ENCODE measurements at places on chromosomes 16 and 17. TPM values are rescaled to one million over a fixed set of nuclear protein-coding genes. Genes with fewer than 3 reads are reported as not detected.

The PPP1R1B gene
- 0.35 TPM for total RNA-seq

The PLK1 gene
- total RNA-seq: 1.2 TPM

DNA sequence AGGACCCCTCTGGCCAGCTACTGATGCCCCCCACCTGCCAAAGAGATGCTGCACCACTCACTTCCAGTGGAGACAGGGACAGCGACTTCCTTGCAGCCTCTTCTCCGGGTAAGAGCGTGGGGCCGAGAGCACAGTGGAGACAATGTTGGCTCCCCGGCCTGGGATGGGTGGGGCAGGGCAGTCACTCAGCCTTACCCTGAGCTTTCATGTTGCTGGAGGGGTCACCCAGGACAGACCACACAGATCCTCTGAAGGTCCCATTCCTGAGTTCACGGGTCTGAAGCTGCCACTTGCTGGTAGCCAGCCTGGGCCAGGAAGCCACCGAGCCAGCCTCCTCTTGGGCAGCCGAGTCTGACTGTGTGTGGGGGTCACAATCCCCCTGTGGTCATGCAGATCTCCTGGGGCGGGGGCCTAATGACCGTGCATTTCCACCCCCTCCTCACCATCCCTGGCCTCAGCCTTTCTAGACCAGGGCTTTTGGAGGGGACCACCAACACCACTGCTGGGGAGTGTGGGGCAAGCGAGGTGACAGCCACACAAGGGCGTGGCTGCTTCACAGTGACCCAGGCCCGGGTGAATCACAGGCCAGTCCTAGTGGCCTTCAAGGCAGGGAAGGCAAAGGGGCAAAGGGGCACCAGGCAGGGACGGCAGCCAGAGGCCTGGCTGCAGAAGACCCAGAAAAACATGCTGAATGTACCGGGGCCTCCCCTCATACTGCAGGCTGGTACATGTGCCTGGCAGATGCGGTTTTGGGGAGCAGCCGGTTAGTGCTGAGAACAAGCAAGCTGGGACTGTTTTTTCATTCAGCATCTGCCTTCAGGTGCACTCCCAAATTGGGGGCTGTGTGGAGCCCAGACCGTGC is 10.4 kb downstream of the TAF1C start:
- no peak for DNase-seq

The RHBDL3 gene
- 1.7 TPM for total RNA-seq

GRCh38 chr16:4640572-4641305 is 16.1 kb downstream of the MGRN1 start:
- DNase-seq: no peak

- DNase-seq: peak; percentile 68
Observed at GRCh38 chr16:87740909-87741424, 24.8 kb downstream of the KLHDC4 start.

DNA sequence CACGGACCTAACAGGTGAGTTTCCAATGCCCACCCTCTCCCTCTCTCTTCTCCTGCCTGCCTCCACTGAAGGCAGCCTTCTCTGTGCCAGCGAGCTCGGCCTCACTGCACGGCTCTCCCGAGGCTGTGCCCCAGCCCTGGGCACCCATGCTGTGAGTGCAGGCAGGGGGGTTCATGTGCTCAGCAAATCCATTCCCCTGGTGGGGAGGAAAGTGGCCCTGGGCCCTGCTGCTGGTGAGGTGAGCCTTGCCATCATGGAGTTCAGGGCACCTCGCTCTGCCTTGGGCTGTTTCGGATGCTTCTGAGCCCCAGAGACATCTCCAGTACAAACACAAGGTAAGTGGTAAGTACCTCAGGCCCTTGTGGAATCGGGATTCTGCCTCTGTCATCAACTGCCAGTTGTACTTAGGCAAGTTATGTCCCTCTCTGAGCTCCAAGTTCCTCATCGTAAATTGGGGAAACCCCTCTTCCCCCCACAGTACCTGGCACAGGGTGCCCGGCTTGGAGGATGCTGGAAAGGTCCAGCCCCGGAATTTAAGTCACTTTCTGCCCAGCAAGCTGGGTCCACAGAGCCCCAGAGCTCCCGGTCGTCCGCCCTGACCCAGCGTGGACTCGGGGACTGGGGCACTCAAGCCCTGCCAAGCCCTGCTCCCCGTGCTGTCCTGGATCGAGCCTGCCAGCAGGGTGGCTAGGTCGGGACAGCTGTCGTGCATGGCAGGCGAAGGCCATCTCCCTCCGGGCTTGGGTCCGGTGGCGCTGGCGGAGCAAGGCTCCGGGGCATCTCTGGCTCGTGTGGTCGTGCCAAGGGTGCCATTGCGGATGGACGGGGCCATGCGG is 684 bp upstream of the NUDT16L1 start:
- no peak for DNase-seq

The PRSS53 gene
- total RNA-seq: 0.81 TPM

DNA sequence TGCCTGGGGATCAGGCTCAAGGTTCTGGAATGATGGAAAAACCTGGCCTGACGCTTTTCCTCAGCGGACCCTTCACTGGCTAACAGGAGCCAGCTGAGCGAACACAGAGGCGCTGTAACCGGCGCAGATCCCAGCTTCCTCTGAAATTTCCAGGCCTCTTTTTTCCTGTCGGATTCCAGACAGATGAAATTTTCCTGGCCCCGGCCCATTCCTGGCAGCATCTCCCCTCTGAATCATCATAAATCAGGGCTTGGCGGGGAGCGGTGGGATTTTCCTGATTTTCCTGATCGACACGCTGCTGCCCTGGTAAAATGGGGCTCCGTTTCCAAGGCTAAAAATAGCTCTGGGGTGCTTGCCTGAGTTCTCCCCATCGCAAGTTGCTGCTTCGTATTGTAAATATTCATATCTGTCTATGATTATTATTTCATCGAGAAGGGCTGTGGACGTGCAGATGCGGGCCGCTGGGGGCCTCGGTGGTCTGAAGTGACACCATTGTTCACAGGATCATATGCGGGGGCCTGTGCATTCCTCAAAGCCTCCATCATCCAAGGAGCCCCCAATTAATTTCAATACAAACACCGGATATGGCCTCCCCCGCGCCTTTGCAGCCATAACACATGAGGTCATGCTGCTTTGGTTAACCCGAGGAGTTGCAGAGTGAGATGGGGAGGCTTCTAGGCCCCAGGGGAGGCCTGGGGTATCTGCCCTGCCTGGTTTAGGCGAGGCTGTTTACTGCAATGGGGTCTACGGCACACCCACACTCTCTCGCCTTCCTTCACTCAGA is 45.8 kb upstream of the ETV4 start:
- peak; percentile 86 for DNase-seq

GRCh38 chr16:53689636-53690035 is 14.0 kb downstream of the RPGRIP1L start:
- DNase-seq: no peak

DNA sequence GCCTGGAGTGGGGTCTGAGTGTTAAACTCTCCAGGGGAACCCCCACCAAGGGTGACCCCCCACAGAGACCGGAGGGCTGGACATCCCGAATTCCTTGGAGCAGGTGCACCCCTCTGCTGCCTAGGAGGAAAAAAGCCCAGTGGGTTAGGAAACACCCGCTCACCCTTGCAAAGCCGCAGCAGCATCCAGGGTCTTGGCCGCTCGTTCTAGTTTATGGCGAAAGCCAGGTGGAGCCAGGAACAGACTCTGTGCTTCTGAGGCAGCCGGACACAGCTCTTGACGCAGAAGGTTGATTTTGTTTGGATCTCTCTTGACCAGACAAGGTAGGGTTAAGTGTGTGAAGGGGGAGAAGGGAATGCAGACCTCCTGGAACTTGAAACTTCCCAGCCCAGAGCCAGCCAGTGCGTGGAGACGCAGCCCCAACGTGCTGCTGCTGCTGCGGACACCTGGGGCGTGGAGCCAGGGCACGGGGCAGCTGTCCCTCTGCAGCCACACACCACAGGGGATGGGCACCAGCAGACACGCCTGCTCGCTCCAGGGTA is 154.5 kb downstream of the LAT start:
- peak; percentile 35 for DNase-seq

- no peak for DNase-seq
Observed at GRCh38 chr17:43574896-43575525, 28.9 kb upstream of the ETV4 start.

The KAT2A gene
- 22.6 TPM for total RNA-seq

- peak; percentile 86 for DNase-seq
Observed at GRCh38 chr16:4677390-4677789, 16.0 kb upstream of the NUDT16L1 start.

GRCh38 chr16:56211435-56211981 is 20.2 kb downstream of the GNAO1 start:
- DNase-seq: no peak

- DNase-seq: no peak
Observed at GRCh38 chr16:77111056-77111565, 79.9 kb upstream of the MON1B start.

The KRT23 gene
- total RNA-seq: not detected

The PLLP gene
- total RNA-seq: 3.2 TPM

The CRYBA1 gene
- total RNA-seq: not detected

The PNPO gene
- 28.2 TPM for total RNA-seq

- peak; percentile 70 for DNase-seq
Observed at GRCh38 chr16:66961065-66961744, at the start of gene CES3. CES3 (plus strand) TSS chr16:66961266; CDS start chr16:66961308, 42 bp downstream.

The RNF222 gene
- not detected for total RNA-seq

- no peak for DNase-seq
Observed at GRCh38 chr16:87586201-87586782, 16.0 kb upstream of the JPH3 start.

The IRX5 gene
- 11.6 TPM for total RNA-seq

The GRIN2A gene
- 4.1 TPM for total RNA-seq

- no peak for DNase-seq
Observed at GRCh38 chr17:64537488-64537887, 30.7 kb downstream of the CEP95 start.

DNA sequence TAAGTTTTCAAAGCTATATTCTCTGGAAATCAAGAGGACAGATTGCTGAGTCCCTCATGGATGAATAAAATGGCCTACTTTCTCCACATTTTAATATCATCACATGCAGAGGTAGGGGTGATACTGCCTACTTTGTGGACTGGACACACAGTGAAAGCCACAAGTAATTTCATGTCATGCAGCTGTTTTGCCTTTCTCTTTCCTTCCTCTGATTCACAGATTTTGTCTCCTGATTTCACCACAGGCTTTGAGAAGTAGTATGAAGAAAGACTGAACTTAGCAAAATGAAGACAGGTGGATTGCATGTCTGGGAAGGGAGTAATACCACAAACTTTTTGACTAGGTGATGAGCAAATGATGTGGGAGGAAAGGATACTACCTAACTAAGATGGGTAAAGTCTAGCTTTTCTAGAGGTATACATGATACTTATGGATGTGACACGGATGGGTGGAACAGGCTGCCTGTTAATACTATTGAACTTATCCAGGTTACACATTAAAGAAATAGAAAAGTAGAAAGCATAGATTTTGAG is 478.4 kb upstream of the GOT2 start:
- no peak for DNase-seq

The SALL1 gene
- total RNA-seq: 0.46 TPM

DNA sequence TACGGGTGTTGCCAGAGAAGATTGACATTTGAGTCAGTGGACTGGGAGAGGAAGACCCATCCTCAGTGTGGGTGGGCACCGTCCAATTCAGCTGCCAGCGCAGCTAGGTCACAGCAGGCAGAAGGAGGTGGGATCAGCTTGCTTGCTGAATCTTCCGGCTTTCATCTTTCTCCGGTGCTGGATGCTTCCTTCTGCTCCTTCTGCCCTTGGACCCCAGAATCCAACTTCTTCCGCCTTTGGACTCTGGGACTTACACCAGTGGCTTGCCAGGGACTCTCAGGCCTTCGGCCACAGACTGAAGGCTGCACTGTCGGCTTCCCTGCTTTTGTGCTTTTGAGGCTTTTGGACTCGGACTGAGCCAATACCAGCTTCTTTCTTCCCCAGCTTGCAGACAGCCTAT is 46.1 kb upstream of the RPL38 start:
- DNase-seq: no peak

- DNase-seq: no peak
Observed at GRCh38 chr17:74272731-74273201, 1.3 kb upstream of the DNAI2 start.

DNA sequence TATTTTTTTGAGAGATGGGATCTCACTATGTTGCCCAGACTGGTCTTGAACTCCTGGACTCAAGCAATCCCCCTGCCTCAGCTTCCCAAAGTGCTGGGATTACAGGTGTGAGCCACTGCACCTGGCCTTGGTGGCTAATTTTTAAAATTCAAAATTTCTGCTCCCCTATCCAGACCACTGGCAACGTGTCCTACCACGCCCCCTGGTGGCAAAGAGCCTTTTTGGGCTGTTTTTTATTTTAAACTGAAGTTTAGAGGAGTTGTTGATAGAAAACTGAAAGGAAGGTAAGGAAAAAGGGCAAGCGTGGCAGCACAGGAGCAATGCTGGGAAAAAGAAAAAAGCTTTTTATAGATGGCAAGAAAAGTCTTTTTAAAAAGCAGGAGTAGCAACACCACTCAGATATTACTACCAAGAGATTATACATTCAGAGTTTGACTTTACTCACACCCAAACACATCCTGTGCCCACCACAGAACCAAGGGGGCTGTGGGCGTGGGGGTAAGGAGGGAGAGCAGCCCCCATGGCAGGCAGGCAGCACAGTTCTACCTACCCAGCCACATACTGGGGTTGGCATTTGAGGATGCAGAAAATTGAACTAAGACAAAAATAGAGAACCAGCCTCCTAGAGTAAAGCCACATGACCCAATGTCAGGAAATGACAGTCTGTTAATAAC is 4.2 kb upstream of the MXRA7 start:
- peak; percentile 83 for DNase-seq

DNA sequence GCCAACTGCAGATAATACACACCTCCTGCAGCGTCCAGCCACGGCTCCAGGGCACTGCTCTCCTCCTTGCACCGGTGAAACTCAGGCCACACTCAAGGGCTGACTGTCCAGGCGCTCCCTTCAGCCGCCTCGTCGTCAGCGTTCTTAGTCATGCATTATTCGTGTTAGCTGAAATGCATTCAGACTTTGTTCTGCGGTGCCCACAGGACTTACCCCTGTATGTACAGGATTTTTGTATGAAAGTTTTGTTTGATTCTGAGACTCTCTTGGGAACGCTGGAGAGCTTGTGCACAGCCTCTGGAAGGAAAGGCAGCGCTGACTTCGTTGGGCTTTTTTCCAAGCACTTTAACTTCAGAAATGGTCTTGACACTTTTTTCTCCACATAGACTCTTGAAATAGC is 22.1 kb downstream of the CIBAR2 start:
- no peak for DNase-seq

GRCh38 chr17:4625181-4625617 is 16.3 kb downstream of the ALOX15 start:
- DNase-seq: no peak

DNA sequence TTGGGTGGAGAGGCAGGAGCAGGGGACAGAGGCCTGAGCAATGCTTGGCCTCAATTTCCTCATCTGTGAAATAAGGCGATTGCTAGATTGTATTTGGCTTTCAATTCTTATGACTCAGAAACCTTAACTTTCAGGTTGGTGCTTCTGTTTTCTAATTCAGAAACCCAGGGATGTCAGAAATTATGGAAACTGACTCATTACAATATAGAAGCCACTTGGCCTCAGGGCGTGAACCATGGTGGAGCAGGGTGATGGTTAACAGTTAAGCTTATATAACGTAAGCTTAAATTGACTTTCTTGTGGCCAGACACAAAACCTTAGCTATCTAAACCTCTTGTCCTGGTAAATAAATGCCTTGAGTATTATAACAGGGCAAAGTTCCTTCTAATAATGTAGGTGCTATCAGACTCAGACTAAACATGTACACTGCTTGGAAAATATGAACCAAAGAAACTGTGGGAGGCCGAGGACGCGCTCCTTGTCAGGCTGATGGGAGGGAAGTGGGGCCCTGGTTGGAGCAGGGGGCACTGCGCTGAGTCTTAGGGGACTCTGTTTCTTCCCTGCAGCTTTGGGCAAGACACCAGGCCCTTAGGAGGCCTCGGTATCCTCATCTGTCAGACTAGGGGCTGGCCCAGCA is 17.1 kb upstream of the SREBF1 start:
- DNase-seq: no peak

The KRTAP16-1 gene
- total RNA-seq: not detected
